T-helper 9 cell (primary cell): ENCODE measurements at places on chromosomes 2 and 18.

- no peak for DNase-seq
Measured at GRCh38 chr18:657311-658000, at the start of gene TYMS. TYMS (plus strand) TSS chr18:657653; CDS start chr18:657743, 90 bp downstream.

GRCh38 chr2:136767030-136767429, 1.7 kb downstream of the THSD7B start:
- no peak for DNase-seq

DNA sequence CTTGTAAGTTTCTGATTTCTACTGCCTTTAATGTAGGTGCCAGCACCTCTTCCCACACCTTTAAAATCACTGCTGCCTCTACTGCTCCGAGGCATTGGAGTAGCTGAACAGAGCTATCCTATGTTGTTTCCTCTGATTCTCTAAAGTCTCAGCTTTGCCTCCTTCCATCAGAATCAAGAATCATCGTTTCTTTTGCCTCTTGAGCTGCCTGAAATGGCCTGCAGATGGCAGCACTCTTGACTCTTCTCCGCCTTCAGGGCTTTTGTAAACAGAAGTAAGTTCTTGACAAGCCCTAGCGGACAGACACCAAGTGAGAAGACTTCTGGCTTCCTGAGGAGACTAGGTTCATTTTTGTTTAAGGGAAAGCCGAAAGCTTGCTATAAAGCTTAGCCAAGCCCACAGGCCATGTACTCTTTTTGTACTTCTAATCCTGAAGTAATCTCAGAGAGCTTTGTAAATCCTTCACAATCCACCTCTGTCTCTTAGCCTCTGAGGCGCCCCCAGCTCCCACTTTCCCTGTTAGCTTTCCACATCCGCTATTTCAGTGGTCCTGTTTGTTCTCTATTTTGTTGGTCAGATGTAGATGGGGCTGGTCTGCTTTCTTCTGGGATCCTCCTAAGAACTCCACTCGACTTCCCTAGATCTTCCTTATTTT, 48.4 kb downstream of the GTF3C3 start:
- DNase-seq = peak; percentile 39

DNA sequence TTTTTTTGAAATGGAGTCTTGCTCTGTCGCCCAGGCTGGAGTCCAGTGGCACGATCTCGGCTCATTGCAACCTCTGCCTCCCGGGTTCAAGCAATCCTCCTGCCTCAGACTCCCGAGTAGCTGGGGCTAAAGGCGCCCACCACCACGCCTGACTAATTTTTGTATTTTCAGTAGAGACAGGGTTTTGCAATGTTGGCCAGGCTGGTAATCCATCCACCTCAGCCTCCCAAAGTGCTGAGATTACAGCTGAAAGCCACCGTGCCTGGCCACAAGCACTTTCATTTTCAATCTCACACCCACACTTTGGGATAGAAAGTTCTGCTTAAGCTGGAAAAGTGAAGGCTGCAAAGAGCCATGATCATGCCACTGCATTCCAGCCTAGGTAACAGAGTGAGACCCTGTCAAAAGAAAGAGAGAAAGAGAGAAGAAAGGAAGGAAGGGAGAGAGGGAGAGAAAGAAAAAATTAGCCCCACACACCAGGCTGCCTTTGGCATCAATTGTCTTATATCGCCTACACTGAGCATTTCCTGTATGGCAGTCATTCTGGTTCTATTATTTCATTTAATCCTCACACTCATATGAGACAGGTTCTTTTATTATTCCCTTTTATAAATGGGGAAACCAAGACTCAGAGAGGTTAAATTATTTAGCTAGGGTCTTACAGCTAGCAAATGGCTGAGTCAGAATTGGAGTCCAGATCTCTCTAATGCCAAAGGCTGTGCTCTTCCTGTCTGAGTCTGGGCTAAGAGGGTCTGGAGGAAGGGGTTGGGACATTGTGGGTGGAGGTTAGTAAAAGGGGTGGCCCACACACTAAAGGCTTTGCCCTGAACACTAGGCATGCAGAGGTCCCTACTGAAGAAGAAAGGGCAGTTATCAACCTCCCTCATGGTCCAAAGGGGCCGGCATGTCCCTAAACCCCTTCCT, 37.9 kb upstream of the PKDCC start:
- no peak for DNase-seq

DNA sequence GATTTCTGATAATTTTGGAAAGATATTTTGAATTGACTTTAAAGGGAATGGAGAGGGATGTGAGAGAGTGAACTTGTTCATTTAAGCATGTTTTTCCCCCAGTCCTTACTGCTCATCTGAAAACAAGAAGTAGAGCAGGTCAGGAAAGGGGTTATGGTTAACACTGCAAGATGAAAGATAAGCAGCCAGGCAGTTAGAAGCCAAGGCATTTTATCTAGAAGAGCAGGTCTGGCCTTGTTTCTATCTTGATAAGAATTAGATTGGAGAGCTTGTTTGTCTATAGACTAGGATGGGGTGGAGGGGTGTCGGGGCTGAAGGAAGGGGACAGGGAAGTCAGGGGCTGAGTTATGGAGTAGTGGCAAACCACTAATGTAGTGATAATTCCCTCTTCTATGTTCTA, 171.6 kb downstream of the IKZF2 start:
- DNase-seq = no peak

GRCh38 chr18:12744103-12744502, 41.3 kb downstream of the PSMG2 start:
- no peak for DNase-seq

GRCh38 chr2:216860426-216861137, 718 bp upstream of the TNP1 start:
- no peak for DNase-seq

DNA sequence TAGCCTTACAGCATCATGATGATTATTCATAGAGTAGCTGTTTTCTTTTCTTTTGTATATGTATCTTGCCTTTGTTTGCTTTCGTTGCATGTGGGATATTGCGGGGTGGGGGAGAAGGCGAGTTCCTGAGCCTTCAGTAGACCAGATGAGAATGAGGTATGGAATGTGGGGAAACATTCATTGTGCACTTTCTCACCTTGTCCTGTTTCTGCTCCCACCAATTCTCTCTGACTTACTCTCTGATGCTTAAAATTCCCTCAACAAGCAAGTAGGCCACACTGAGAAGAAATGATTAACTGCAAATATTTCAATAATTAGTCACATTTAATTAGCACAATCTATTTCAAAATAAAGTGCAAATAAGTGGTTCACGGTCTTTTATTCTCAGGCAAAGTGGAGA, 31.0 kb downstream of the GKN2 start:
- DNase-seq = no peak

DNA sequence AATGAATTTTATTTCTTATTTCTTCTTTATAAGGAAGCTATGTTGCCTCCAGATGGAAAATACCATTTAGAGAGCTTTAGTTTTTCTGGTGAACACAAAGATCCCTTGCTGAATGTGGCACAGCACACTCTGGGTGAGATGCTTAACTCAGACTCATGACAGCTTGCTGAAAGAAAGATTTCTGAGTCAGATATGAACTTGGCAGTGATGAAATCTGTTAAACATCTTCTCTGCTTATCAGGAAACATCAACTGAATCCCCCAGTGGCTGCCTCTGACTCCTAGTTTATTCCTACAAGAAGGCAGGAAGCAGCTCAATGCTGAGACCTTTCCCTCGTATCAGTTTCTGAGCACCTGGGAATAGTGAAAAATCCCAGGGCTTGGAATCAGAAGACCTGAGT, 162.8 kb downstream of the OSR1 start:
- DNase-seq = no peak

DNA sequence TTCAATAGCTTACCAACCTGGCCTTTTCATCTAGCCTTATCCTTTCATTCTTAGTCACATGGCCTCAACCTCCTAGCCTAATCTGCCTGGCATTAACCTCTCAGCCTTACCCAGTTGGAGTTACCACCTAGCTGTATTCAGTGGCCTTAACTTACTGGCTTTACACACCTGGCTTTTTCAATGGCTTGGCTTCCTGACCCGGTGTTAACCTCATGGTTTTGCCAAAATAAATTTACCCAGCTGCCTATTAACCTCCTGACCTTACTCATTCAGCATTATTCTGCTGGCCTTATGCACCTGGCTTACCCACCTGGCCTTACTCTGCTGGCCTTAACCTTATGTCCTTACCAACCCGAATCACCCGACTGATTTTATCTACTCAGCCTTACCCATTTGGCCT, 135.5 kb upstream of the ZSWIM2 start:
- no peak for DNase-seq

DNA sequence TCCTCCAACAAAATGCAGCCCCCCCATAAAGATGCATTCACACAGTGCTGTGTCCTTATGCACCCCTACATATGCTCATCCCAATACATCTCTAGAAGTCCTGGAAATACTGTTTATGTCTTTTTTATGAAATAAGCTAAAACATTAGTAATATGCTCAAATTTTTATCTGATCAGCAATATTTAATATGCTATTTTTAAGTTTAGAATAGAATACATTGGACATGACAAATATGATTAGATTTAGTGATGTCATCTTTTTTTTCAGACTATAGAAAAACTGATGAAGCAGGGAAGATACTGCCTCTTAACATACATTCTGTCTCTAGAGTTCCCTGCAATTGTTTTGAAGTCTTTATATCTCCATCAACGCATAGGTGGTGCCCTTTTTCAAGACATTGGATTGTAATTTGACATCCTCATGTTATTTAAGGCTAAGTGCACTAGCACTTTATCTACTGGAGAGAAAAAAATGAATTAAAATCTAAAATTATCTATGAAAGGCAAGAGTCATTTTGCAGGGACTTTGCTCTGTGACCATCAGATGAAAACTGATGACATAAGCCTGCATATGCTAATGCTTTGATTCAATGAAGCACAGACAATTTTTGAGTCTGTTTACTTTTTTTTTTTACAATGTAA, 395.3 kb downstream of the LPIN1 start:
- DNase-seq = no peak

DNA sequence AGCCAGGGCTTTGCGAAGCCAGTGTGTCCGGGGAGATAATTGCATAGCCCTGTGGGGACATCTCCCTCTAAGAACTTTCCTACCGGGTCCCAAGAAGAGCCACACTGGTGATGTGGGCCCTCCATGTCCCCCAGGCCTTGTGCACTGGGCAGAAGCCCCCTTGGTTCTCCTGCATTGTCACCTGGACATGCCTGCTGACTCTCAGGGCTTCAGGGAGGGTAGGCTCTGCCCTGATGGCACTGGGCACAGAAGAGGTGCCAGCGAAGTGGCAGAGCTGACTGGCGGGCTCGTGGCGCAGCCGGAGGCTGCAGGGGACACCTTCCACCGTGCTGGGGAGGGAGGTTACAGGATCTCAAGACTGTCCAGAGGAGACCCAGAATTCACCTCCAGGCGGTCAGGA, 28.3 kb downstream of the GLI2 start:
- no peak for DNase-seq

DNA sequence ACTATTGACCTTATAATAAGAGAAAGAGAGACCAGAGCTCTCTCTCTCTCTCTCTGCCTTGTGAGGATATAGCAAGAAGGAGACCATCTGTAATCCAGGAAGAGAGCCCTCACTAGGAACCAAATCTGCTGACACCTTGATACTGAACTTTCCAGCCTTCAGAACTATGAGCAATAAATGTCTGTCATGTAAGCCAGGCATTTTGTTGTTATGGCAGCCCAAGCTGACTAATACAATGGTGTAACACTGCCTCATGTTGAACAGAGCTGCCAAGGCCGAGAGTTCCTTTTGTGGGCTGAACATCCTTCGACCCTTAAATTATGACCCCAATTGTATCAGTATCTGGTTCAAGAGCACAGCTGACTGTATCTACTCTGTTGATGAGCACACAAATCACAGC, 108.0 kb downstream of the LRRC30 start:
- DNase-seq = no peak

- DNase-seq = no peak
Measured at GRCh38 chr18:9952633-9953416, 39.0 kb downstream of the VAPA start.

DNA sequence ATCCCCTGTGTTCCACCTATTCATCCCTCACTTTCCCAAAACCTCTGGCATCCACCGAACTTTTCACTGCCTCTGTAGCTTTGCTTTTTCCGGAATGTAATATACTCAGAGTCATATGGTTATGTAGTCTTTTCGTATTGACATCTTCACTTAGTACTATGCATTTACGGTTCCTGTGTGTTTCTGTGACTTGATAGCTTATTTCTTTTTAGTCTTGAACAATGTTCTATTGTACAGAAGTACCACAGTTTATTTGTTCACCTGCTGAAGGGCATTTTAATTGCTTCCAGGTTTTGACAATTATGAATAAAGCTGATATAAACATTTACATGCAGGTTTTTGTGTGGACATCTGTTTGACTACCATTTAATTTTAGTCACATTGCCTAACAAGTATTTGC, 154.7 kb upstream of the DOK6 start:
- DNase-seq = no peak

GRCh38 chr18:43526426-43527145, 249.3 kb upstream of the SYT4 start:
- DNase-seq = no peak

DNA sequence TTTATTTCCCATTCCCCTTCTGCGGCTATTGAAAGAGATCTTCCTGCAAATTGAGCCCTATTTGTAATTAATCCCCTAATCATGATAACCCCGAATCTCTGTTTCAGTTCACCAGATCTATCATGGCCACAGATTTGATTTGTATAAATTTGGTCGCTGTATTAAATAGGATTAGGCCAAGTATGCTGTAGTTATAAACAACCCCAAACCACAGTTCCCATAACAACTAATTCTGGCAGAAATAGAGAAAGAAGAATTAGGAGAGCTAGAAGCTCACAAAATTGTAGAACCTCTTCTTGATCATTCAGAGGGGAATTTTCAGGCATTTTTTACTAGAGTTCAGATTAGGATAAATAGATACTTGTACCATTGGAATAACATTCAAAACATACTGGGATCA, 433.7 kb upstream of the TNP1 start:
- DNase-seq = no peak

- no peak for DNase-seq
Measured at GRCh38 chr2:140154706-140155105, 1374.5 kb upstream of the NXPH2 start.

DNA sequence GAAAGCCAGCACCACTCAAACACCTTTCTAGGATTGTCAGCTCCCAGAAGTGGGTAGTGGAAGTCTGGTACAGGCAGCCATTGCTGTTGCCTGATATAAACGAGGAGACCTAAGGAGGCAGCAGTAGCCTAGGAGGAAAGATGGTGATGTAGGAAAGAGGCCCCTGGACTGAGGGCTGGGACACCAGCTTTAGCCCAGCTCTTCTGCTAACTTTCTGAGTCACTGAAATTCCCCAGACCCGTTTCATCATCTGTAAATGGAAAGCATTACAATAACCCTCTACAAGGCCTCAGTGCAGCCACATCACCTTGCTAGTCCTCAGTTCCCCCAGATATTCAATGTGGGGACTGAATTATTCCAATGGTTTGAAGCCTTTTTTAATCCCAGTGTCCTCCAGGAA, 336.5 kb downstream of the TNS1 start:
- DNase-seq = no peak

DNA sequence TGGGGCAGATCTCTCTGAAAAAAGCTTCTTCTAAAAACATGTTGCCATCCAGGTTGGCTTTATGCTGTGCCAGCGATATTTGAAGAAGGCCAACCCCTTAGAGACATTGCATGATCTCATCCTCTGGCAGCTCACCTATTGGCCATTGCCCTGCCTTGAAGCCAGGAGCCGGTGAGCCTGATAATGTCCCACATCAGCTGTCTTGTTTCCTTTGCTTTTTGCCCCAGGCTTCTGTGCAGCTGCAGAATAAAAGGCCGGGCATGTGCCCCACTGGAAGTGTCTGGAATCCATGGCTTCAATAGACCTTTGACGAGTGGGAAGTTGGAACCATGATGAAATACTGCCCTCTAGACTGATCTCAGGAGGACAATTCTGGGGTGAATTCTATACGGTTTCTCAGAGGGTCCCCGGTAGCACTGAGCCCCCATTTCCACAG, 523.5 kb upstream of the ZEB2 start:
- no peak for DNase-seq
